ENCODE measurements at places on chromosomes 11 and 22. TPM values are rescaled to one million over a fixed set of nuclear protein-coding genes. Genes with fewer than 3 reads are reported as not detected.

CARD18 gene
- not detected for total RNA-seq

GGT1 gene
- 3.7 TPM for total RNA-seq

CD3G gene
- not detected for total RNA-seq

GRCh38 chr22:39601180-39601535, 30.6 kb downstream of the CACNA1I start:
- DNase-seq: no peak

- no peak for DNase-seq
Observed at GRCh38 chr22:22548910-22549309, 10.2 kb downstream of the PRAME start.

GRCh38 chr11:102347462-102348370, 702 bp downstream of the BIRC2 start:
- DNase-seq: peak; percentile 44

GRCh38 chr11:119858288-119858687, 129.3 kb upstream of the NECTIN1 start:
- no peak for DNase-seq

- peak; percentile 68 for DNase-seq
Observed at GRCh38 chr11:66080055-66080817, 10.2 kb downstream of the PACS1 start.

GRCh38 chr11:134235399-134235798, 10.9 kb downstream of the VPS26B start:
- no peak for DNase-seq

DNA sequence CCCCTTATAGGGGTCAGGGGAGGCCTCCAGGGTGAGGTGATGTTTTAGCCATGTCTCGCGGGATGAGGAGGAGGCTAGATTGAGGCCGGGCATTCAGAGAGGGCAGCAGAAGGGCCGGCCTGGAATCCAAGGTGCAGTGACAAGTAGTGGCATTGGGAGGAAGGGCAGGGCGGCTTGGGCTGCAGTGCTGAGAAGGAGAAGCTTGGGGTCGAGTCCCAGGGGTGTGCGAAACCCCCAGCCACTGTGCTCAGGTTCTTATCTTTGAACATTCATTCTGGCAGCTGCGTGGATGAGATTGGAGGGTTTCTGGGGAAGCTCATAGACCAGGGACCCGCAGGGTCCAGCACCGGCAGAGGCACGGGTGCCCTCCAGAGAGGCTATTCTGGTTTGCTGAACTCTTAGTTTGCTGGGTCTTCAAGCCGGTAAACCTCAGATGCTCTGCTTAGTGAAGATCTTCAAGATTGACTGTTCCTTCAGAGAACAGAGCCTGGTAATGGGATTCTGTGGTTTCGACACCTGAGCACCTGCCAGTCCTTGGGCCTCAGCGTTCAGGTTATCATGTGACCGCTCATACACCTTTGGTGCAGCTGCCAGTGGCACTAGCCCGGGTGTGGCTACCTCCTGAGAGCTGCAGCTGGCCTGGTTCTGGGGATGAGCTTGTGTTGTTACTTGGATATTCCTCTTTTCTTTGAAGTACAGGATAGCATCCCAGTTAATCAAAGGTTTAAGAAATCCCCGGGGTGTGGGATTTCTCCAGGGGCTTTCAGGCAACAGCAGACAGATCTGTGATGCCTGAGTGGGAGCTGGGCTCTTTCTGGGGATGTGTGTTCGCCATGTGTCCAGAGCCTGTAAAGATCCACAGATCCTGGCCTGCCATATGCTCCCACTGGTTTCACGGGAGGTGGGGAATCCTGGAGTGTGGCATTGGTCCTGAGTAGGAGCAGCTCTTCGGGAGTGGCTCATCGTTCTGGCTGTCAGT, 152.8 kb downstream of the TBC1D22A start:
- DNase-seq: no peak

DNA sequence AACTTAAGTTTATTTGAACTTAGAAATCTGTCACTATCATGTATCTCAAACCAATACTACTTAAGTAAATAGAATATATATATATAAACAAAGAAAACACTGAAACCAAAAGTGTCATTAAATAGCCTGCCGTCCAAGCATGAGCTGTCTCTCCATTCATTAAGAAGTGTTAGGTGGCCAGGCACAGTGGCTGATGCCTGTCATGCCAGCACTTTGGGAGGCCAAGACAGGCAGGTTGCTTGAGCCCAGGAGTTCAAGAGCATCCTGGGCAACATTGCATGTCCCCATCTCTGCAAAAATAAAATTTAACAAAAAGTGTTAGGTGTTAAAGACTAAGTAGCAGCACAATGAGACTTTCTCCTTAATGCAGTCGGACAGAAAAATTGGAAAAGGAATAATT, 14.0 kb downstream of the CD6 start:
- no peak for DNase-seq
